H9 (cell line): ENCODE measurements at places on chromosomes 3 and 15. TPM values are rescaled to one million over a fixed set of nuclear protein-coding genes. Genes with fewer than 3 reads are reported as not detected.
A peak's percentile ranks its signal among the peaks of the same experiment; 100 is the strongest.

CATSPER2 gene
- total RNA-seq = 1.6 and 4.6 TPM in 2 replicates

GOLGA6L7 gene
- total RNA-seq = not detected in 2 replicates

DNA sequence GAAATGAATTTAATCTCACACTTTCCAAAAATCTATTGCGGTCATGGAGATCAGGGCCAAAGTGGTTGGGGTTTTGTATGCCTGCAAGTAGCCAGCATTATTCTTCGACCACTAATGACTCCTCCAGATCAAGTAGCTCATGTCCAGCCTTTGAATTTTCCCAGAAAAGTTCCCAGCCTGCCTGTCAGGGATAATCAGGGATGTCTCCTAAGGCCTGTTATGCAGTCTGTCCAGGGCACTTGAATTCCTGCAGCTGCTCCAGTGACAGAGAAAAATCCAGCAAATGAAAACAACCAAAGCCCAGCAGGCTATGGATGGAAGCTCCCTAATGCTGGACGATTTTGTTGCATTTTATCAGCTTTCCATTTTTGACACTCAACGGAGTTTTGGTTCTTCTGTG is 215.4 kb downstream of the ADAMTSL3 start:
- no peak for DNase-seq

DNA sequence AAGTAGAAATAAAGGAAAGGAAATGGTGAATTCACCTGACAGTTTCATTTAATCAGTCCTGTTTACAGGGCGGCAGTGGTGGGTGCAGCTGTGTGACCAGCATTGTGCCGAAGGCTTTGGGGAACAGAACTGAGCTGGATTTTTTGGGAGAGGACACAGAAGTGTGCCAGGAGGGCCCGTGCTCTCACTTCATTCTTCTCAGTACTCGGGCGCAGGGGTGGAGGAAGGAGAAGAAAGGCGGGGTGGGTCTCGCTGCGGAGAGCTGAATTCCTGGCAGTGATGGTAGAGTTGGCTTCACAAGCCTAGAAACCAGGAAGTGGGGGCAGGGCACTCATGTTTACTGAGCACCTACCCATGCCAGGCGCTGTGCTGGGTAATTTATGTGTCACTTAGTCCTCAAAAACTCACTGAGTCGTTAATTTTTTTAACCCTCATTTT is 64.6 kb downstream of the CRTC3 start:
- DNase-seq = no peak

CHL1 gene
- 0.04 TPM in 1 of 2 replicates, not detected in the other for total RNA-seq

MYZAP gene
- 0.63 and 0.72 TPM in 2 replicates for total RNA-seq

- no peak for DNase-seq
Measured at GRCh38 chr15:31523027-31523654, 196.5 kb downstream of the KLF13 start.

DNA sequence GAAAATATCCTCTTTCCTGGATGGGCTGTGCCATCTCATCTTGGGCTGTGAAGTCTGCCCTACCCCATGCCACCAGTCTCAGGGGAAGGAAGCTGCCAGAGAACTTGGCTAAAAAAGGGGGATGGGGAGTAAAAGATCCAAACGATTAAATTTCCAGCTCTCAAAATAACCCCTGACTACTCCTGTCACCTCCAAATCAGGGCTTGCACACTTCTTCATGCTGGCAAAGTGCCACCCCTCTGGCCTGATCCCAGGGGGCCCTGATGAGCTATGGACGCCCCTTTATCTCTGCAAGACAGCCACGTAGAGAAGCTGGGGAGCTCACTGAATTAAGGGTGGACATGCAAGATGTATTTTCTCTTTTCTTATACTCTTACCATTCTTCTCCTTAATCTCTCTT is 1.2 kb upstream of the MLF1 start:
- no peak for DNase-seq

TAGLN3 gene
- total RNA-seq = 6.4 and 7.5 TPM in 2 replicates

ACKR2 gene
- 0.13 TPM in 1 of 2 replicates, not detected in the other for total RNA-seq

PRTG gene
- 4.4 and 5.7 TPM in 2 replicates for total RNA-seq

IL17RE gene
- 2.0 and 2.1 TPM in 2 replicates for total RNA-seq

DNA sequence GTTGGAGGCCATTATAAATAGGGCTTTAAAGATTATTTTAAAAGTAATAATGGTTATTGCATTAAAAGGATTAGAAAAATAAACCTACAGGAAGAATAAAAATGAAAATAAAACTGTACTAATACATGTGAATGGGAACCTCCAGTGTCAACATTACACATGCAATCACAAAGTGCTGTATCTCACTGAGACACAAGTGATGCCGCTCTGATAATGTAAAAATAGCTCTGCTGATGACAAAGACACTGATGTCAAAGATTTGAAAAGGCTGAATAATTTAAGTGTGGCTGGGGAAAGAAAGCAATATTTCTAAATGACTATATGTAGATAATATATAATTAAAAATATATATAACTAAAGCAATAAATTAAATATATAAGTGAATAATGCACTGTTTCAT is 129.1 kb upstream of the RAP2B start:
- DNase-seq = no peak

VPS8 gene
- 39.7 and 42.2 TPM in 2 replicates for total RNA-seq

DNA sequence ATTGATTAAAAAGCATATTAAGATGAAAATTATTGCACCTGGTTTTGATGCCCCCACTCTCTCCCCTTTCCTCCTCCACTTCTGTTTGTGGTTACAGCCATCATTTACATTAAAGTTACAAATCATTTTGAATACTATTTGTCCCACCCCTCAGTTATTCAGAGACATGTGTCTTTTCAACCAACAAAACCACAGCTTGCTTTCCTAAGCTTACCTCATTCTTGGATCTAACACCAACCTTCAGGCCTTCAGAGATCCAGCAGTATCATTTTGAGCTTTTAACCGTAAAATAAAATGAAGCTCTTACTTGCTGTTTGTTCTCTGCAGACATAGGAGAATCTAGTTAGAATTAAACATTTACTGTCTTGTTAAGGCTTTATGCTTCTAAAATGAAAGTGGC is 4.7 kb downstream of the PXYLP1 start:
- DNase-seq = no peak

TMC3 gene
- total RNA-seq = not detected in 2 replicates

EPHA6 gene
- 0.48 and 0.61 TPM in 2 replicates for total RNA-seq

- peak; percentile 84 for DNase-seq
Measured at GRCh38 chr3:193788189-193788991, 195.4 kb downstream of the OPA1 start.

GRCh38 chr3:50194903-50195500 is 3.6 kb downstream of the GNAT1 start:
- peak; percentile 78 for DNase-seq

DNA sequence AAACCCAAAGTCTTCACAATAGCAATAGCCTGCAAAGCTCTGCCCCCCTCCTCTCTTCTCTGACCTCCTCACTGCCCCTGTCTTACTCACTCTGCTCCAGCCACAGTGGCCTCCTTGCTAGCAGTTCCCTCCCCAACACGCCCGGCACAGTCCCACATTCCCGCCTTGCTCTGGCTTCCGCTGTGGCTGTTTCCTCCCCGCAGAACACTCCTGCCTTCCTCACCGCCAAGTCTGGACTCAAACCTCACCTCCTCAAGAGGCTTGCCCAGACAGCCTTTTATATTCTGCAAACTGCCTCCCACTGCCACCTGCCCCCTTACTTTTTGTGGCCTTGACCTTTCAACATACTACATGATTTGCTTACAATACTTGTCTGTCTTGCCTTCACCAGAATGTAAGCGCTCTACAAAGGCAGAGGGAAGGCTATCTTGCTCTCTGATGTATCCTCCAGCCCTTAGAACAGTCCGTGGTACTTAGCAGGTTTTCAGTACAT is 406 bp upstream of the MPI start:
- peak; percentile 59 for DNase-seq

CRYGS gene
- total RNA-seq = 0.83 and 1.0 TPM in 2 replicates

- DNase-seq = no peak
Measured at GRCh38 chr3:43080726-43081568, 24.9 kb downstream of the POMGNT2 start.

GRCh38 chr3:14405360-14406238 is 3.2 kb downstream of the SLC6A6 start:
- DNase-seq = no peak

- DNase-seq = no peak
Measured at GRCh38 chr3:173403376-173403775, 5.8 kb downstream of the NLGN1 start.

GPR160 gene
- total RNA-seq = 14.1 and 15.4 TPM in 2 replicates

DNA sequence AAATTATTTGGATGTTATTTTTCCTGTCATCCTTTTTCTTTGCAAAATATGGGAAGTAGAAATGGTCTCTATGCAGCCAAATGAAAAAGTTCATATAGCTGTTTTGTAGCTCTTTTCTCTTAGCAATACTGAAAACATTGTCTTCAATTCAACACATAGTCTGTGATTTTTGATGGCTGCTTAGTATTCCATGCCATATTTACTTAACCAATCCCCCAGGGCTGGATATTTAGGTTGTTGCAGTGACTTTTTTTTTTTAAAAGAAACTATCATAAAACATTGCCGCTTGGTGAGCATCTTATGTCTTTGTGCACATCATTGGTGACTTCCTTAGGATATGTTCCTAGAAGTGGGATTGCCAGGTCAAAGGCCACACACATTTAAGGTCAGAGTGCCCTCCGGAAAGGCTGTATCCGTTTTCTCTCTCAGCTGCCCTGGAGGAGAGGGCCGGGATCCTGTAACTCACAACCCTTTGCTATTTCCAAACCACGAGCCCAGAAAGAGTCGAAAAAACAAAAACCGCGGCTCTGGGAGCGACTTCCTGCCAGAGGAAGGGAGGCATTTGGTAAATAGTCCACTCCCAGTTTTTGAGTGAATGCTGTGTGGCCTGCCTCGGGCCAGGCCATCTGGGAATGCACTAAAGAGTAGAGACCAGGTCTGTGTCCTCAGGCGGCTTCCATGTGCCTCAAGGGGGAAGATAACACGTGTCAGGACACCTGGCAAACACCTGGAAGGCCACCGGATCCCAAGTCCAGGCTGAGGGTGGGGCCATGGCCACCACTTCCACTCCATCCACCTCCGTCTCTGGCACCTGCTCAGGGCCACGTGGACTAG is 41.9 kb downstream of the SMAD6 start:
- no peak for DNase-seq

NEDD4 gene
- total RNA-seq = 9.3 and 9.6 TPM in 2 replicates

UROC1 gene
- not detected in 2 replicates for total RNA-seq

DNA sequence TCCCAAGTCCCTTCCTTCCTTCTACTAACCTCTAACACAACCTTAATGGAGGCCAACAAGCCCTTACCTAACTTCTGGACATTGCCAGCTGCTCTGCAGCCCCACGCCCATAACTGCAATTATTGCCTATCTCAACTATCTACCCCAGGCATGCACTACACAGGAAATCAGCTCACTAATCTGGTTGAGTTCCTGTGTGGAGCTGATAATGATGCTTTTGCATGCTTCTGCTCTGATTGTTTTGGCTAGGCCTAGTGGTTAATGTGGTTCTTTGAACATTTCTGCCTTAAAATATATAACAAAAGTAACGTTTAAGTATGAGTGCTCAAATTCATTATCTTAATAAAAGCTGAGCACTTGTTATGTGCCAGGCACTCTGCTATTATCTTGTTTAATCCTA is 463.9 kb downstream of the MFSD1 start:
- no peak for DNase-seq

DNA sequence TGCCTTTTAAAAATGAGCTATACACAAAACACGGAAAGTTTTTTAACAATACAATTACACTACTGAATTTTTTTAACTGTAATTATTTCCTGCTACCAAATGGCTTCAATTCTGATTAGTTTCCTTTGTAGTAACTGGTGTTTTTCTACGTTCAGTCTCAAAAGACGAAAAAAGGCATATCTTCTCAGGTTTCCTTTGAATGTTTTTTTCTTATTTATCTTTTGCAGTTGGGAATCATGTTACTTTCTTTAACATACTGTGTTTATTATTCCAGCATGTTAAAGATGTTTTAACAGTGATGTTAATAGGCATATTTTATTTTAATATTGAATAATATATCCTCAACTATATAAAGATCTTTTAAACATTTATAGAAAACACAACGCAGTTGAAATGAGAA is 1055.5 kb downstream of the ROBO1 start:
- DNase-seq = no peak

DNA sequence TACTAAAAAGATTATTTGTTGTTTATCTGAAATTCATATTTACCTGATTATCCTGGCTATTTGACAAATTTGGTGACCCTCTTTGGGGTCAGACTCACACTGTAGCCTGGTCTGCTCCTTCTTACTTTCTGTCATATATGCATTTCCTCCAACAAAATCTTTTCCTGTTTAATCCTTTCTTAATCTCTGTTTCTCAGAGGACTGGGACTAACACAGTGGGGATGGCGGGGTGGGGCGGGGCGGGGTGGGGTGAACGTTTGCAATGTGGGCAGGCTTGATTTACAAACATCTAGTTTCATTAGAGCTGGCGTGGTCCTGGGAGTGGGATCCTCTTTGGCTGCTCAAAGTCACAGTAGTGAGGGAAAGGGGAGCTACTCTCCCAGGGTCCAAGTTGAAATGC is 35.3 kb upstream of the CDCP1 start:
- DNase-seq = no peak

DNA sequence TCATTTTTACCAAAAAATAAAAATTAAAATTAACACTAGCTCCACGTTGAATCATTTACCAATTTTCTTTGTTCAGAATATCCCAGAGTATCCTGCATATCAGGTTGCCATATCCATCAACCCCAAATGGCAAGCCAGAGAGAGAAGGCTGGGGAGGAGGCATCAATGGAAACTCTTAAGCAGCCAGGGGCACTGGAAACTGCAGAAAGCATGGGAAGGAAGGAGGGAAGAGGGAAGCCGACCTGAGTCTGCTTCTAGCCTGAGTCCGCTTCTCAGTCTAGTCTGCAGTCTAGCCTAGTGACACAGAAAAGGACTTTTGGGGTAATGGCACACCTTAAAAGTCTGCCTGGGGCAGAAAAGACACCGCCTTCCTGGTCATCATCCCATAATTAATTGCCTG is 1.6 kb upstream of the MTHFS start:
- DNase-seq = no peak

ATP2B2 gene
- 0.22 and 0.33 TPM in 2 replicates for total RNA-seq

DNAJC13 gene
- 16.6 and 18.1 TPM in 2 replicates for total RNA-seq

DNA sequence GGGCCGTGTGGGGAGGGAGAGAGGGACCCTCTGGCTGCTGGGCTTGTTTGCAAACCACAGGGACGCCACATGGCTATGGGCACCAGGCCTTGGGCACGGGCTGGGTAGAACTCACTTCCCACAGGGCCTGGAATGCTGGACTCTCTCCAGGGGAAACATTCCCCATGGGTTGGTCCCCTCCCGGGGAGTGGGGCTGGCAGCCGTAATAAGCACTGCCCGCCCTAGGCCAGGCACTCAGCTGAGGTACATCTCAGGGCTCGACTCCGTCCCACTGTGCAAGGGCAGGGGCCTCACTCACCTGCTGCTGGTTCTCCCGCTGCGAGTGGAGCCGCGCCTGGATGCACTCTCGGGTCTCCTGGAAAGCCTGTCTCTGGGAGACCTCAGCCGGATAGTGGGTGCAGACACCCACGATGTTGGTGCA is 96.7 kb downstream of the ADCY5 start:
- no peak for DNase-seq

RPL32 gene
- 1,982 and 2,021 TPM in 2 replicates for total RNA-seq

- no peak for DNase-seq
Measured at GRCh38 chr15:70869346-70869745, 15.4 kb upstream of the LARP6 start.

- no peak for DNase-seq
Measured at GRCh38 chr15:58506783-58507668, 75.2 kb downstream of the LIPC start.

C3orf70 gene
- 0.52 and 0.66 TPM in 2 replicates for total RNA-seq

STX19 gene
- total RNA-seq = not detected in 2 replicates

- no peak for DNase-seq
Measured at GRCh38 chr3:5231074-5231473, 43.6 kb downstream of the EDEM1 start.
